ENCODE measurements at places on chromosomes 16 and 17.
A peak's percentile ranks its signal among the peaks of the same experiment; 100 is the strongest.

- DNase-seq, result no peak
These were observed 105.1 kb downstream of the SDK2 start for GRCh38 chr17:73539166-73539565.

GRCh38 chr16:49839017-49839825, 16.7 kb downstream of the ZNF423 start:
- DNase-seq, result no peak

DNA sequence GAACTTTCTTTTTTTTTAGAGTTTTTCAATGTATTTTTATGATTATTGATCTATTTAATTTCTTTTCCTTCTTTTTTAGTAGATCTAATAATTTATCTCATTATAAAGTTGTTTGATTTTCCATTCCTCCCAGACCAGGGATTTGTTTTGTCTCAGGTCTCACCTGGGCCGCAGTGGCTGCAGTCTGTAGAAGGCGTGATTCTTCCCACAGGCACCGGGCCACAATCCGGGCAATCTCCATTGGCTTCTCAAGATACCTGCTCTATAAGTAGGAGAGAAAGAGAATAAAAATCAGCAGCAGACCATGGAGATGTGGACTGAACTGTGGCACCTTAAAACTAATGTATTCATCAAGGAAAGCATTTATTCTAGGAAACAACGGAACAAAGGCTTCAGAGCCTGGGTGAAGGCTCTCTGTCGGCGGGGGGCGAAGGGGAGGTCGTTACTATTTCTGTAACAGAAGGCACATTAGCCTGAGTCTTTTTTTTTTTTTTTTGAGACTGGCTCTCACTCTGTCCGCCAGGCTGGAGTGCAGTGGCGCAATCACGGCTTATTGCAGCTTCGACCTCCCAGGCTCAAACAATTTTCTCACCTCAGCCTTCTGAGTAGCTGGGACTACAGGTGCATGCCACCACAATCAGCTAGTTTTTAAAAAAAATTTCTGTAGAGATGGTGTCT, 42.7 kb downstream of the STAT3 start:
- no peak for DNase-seq

DNA sequence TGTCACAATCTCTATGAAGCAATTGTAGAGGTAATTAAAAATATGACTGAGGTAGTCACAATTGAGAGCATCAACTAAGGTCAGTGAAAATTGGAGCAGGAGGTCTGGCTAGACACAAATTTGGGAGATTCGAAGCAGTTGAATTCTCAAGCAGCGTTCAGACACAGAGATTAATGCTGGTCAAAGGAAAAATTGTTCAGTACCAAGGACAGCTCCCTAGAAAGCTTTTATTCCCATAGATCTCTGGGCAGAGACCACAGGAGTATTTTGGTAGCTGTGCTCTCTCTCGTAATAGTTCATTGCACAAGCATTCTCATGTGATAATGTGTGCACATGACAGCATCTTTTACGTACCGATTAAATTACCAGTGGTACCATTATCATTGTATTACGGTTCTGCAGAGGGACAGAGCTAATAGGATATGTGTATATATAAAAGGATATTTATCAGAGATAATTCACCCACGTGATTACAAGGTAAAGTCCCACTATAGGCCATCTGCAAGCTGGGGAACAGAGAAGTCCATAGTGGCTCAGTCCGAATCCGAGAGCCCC, 387.5 kb upstream of the HSBP1 start:
- no peak for DNase-seq

- no peak for DNase-seq
These were observed 8.3 kb upstream of the GALK1 start for GRCh38 chr17:75773121-75773807.

DNA sequence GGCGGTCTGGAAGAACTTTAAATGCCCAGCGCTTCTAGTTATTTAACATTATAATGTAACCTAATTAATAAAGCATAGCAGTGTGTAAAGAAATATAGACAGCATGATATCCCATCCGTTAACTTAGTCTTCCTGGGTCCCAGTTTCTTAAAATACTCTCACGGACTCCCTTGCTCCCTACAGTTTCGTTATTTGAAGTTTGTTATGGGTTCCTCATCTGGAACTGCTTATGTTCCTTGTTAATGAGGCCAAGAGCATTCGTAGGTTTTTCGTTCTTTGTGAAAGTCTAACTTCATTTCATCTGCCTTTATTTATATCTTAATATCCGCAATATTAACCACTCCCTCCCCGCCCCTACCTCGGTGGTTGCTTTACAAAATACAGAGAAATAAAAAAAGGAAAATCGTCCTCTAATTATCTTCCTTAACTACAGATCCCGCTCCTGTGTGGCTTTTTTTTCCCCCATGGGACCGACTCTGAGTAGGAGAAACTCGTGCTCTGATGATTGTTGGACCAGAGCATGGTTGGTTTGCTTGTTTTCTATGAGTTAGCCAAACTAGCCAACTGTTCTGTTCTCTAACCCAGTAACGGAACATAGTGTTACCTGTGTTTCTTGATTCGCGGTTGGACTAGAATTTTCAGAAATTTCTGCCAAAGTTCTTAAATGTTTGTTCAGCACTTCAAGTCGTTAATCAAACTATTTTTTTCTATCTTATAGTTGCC, 863 bp downstream of the ADPRM start:
- no peak for DNase-seq

GRCh38 chr16:61823326-61823725, 212.9 kb downstream of the CDH8 start:
- no peak for DNase-seq

DNA sequence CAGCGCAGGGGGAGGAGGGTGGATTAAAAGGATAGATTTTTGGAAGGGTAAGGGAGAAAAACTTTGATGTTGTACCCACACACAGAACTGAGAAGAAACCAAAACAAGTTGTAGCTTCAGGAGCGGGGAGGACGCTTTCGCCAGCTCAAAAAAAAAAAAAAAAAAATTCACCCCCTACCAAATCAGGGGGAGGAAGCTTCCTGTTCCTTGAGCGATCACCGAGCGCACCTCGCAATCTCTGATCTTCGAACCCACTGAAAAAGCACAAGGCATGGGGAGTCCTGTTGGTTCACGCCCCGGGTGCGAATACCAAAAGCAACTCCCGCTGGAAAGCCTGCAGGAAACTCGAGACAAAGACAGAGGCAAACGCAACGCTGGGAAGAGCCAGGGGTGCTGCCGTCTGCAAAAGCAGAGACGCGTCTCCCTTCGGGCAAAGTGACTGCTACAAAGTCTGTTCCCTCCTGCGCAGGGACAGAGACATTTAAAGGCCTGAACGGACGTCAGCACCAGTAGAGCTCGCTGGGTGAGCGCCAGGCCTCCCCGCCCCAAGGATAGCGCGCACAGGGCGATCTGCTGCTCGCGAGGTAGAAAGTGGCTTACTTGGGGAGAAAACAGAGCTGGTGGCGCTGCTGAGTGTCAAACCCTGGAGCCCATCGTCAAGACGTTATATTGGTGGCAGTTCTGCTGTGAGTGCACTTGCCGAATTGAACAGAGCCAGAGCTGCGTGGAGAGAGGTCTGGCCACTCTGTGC, 190.4 kb downstream of the USP22 start:
- DNase-seq, result peak; percentile 69

GRCh38 chr16:51440131-51440889, 289.2 kb upstream of the SALL1 start:
- DNase-seq, result no peak

DNA sequence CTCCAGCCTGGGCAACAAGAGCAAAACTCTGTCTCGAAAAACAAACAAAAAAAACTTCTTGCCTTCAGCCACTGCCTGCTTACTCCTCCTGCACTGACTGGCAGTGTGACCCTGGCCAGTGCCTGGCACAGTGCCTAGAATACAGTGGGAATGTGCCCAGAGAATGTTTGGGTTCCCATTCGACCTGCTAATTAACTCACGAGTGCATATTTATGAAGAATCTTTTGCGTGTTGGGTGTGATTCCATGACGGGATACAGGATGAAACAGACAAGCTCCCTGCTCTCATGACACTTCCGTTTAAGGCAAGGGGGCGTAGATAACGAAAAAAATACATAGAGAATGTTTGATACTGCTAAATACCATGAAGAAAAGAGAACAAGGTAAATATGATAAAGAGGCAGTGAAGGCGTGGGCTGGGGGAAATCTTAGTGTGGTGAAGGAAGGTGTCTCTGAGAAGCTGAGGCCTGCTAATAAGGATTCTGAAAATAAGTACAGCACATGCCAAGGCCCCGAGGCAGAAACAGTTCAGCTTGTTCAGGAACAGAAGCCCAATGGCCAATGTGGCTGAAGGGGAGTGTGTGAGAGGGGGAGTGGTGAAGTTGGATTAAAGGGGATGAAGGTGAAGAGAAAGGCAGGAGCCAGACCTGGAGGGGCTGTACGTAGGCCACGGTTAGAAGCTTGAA, 4.3 kb downstream of the ABI3 start:
- no peak for DNase-seq

- peak; percentile 95 for DNase-seq
These were observed 7.0 kb downstream of the MPP2 start for GRCh38 chr17:43900183-43900857.

- DNase-seq, result no peak
These were observed at the start of gene GAST for GRCh38 chr17:41711669-41712400. TSS of gene GAST (plus strand) at chr17:41712331. CDS start at chr17:41715437, 3,106 bp downstream.

- no peak for DNase-seq
These were observed 99.0 kb downstream of the C16orf78 start for GRCh38 chr16:49472598-49472997.
